Small intestine (tissue), 16 donors: ENCODE measurements at places on chromosomes 13 and 19.

- DNase-seq, result no peak
Observed at GRCh38 chr13:93398167-93399035, 171.8 kb downstream of the GPC6 start.

DNA sequence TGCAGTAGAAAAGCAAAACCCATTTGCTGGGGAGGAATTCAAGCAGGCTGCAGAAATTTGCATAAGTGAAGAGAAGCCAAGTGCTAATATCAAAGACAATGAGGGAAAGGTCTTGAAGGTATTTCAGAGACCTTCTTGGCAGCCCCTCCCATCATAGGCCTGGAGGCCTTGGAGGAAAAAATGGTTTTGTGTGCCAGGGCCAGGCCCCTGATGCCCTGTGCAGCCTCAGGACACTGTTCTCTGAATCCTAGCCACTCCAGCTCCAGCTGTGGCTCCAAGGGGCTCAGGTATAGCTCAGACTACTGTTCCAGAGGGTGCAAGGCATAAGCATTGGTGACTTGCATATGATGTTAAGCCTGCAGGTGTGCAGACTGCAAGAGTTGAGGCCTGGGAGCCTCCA is 463.2 kb upstream of the ATXN8OS start:
- no peak for DNase-seq

DNA sequence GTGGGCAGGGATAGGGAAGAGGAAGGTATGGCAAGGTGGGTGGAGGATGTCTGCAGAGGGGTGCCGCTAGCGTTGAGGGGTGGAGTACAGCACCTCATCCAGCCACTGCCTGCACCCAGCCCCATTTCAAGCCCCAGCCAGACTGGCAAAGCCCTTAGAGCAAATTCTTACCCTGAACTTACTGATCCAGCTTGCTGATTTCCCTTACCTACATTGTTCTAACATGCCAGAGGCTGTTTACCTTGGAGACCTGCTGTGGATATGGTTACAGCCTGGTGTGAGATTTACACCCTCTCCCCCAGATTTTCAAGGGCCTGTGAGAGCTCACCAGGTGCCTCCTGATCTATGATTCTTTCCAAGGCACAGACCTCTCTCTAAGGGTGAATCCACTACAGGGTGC is 86.0 kb downstream of the ZNF726 start:
- no peak for DNase-seq

GRCh38 chr19:33000510-33000909 is 28.5 kb downstream of the FAAP24 start:
- DNase-seq, result no peak

DNA sequence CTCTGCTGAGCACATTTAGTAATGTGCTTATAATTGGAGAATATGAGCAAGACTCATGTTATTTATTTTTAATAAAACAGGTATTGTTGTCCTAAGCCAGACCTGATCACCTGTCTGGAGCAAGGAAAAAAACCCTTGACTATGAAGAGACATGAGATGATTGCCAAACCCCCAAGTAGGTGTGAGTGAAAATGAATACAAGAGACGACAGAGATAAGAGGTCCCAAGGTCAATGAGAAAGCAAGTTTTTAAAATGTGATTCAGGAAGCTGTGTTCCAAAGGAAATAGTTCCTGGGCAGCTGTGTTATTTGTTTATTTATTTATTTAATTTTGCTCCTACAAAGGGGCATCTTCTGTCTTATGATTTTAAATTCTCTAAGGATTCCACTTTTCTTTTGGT is 83.1 kb downstream of the ZNF486 start:
- no peak for DNase-seq

GRCh38 chr13:49566461-49566860 is 18.9 kb downstream of the RCBTB1 start:
- no peak for DNase-seq

DNA sequence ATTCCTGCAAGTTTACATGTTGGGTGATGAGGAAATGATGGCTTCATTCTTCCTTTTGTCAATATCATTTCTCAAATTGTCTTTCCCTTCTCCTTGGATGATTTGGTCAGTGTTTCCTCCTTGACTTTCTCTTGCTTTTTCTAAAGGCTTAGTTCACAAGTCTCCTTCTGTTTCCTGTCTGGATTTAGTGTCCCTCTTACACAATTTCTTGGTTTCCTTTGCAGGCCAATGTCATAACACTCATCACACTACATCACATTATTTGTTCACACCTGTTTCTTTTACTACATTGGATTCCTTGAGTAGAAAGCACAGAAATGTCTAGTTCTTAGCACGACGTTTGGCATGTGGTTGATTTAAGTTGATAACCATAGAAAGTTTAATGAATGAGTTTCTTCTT is 490.7 kb downstream of the TDRD3 start:
- no peak for DNase-seq

DNA sequence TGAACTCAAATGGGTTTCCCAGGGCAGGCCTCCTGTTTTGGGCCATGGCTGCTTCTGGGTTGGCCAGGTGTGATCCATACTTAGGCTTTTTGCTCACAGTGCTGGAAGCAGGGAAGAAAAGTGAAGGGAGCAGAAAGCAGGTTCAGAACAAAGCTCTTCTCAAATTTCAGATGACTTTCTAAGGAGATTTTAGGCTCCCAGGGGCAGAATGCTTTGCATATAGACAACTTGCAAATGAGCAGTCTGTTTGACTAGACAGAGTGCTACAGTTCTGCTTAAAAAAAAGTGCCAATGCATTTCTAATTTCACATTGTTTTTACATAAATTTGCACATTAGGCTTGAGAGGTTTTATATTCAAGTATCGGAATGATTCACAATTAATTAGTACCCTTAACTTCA is 2.6 kb upstream of the SLC10A2 start:
- DNase-seq, result no peak

- DNase-seq, result no peak
Observed at GRCh38 chr13:39956036-39956435, 300.6 kb downstream of the COG6 start.

GRCh38 chr19:5804516-5805461 is at the start of gene NRTN:
Gene NRTN, plus strand, starts transcription at chr19:5805067. Its CDS starts 19,099 bp downstream, at chr19:5824166.
- DNase-seq, result peak; percentile 40

- DNase-seq, result no peak
Observed at GRCh38 chr13:54194233-54195024, 1165.8 kb downstream of the OLFM4 start.

- DNase-seq, result peak; percentile 3
Observed at GRCh38 chr13:84917252-84917878, 881.9 kb downstream of the SLITRK6 start.

DNA sequence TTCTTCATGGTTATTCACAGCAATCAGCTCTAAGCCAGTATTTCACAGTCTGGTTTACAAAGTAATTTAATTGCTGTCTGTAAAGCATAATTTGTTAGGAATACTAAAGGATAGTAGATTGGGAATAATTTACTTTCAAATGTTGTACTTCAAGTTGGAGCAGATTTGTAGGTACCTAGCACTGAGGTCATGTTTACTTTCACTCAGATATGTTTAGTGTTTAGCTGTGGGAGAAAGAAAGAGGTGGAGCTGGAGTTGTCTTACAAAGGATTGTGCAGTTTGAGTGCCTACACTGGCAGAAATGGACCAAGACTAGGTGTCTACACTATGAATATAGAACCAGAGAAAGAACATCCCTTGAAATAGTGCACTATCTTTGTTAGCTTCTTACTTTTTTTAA is 464.6 kb downstream of the PCDH9 start:
- no peak for DNase-seq

GRCh38 chr13:77338961-77339401 is 12.1 kb upstream of the MYCBP2 start:
- DNase-seq, result no peak

GRCh38 chr19:57668635-57669034 is at the start of gene ZSCAN4:
Gene ZSCAN4, plus strand, starts transcription at chr19:57668935. Its CDS starts 7,211 bp downstream, at chr19:57676146.
- DNase-seq, result no peak

DNA sequence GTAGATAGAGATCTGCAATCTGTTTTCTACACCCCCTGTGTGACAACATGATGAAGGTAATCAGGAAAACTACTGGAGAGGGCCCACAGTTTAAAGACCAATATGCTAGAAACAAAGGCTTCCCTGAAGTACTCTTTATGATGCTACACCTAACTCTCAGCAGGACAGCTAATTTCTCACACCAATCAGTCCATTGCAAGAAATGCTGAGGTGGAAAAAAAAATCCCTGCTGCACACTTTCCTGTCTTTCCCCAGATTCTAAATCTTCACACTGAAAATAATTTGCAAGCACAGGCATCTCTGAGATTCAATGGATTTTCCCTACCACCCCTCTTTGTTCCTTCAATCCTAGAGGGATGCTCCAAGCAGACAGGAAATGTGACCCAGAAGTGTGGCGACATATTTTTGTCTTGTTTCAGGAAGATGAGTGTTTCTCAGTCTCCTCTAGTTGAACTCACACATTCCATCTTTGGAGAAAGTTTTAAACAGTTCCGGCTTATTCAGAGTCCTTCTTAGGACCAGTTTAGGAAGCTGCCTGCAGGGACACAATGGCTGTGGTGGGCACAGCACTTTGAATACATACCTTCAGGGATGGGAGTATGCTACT is 671.6 kb downstream of the DIAPH3 start:
- DNase-seq, result no peak

- no peak for DNase-seq
Observed at GRCh38 chr19:17127671-17128070, 52.1 kb downstream of the MYO9B start.

DNA sequence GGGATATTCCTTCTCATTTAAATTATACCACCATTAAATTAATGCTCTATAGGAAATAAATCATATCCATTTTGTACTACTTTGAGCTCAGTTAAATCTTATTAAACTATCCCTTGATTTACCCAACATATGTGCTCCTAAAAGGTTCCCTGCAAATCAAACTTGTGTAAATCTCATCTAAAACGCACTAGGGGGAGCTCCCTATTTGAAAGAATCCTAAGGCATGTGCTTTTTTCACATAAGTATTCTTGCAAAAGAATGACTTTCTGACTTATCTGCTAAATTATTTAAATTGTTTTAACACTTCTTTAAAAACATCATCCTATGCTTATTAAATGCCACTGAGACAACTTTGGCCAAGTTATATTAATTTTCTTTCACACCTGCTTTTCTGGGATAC is 7.9 kb downstream of the INTS6 start:
- DNase-seq, result no peak

- no peak for DNase-seq
Observed at GRCh38 chr19:13935765-13936510, 2.3 kb downstream of the PODNL1 start.

DNA sequence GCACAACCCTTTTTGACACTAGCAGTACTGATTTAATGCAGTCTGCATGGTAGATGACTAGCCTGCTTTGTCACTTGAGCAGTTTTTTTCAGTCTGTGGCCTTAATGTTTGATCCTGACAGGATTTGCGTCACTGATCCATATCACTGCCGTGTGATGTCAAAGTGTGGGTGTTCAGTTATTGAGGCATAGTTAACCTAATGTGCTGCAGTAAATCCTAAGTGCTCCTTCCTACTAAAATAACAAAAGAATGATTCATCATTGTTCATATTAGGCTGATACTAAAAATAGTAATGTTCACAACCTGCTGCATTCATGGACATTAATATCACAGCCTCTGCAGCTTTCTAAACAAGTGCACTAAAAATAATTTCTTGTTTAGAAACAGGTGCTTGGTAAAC is 121.9 kb upstream of the MLNR start:
- DNase-seq, result peak; percentile 72

GRCh38 chr19:50510700-50511068 is 307 bp downstream of the JOSD2 start:
- DNase-seq, result no peak

DNA sequence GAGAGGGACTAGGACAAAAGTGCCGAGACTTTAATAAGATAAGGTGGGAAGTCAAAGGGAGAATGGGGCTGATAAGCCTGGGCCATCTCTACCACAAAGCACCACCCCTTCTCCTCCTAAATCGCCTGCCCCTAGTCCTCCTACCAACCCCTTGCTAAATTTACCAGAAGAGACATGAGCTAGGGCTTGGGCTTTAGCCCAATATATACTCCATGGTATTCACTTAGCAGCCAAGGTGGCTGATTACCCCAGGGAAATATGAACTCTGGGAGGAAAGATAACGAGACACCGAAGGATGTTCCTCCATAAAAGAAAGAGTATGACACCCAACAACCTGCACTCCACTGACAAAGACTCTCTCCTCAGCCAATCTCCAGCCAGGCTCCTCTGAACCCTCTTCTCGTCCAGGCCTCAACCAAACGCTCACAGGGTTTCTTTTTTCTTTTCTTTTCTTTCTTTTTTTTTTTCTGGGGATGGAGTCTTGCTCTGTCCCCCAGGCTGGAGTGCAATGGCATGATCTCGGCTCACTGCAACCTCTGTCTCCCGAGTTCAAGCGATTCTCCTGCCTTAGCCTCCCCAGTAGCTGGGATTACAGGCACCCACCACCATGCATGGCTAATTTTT is 610.2 kb downstream of the UQCRFS1 start:
- no peak for DNase-seq

- DNase-seq, result peak; percentile 90
Observed at GRCh38 chr19:45406226-45407090, at the start of gene POLR1G. Gene POLR1G, plus strand, starts transcription at chr19:45406644. Its CDS starts 53 bp downstream, at chr19:45406697.

DNA sequence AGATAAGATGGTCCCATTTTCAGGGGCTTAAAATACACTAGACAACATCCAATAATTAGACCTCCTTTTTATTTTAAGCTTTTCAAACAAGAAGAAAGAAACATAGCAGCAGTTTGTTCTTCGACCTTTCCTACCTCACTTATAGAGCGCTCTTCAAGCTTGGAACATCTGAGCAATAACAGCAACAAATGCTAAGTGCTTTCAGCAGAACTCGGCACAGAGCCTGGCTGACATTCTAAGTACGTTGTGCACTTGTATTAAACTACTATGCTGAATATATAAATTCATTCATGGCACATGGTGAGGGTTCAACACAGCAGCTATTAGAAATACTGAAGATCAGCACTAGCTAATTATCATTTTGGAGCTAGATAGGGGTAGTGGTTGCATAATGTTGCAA is 256.1 kb upstream of the MAB21L1 start:
- no peak for DNase-seq

DNA sequence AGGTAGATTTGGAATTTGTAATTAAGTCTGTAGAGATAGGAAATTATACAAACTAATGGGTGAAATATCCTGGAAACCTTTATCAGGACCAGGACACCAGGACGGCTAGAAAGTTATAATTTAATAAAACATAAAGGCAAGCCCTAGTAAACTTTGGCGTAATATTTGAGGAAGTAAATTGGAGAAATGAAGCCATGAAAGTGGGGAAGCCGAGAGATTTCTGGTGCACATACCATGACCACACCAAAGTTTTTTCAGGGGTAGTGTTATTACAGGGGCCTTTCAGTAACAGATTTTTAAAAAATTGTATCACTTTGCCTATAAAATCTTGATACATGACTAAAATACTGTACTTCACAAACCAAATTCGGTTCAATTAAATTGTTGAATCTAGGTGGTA is 54.7 kb upstream of the URAD start:
- DNase-seq, result no peak

- no peak for DNase-seq
Observed at GRCh38 chr19:10670182-10670581, 16.0 kb downstream of the ILF3 start.
